Small intestine (tissue), 16 donors: ENCODE measurements at places on chromosomes 2 and 18. TPM values are rescaled to one million over a fixed set of nuclear protein-coding genes. Genes with fewer than 3 reads are reported as not detected.

ADCYAP1 gene
- polyA plus RNA-seq = not detected

CMPK2 gene
- 9.5 TPM for polyA plus RNA-seq

FNDC4 gene
- not detected for polyA plus RNA-seq

TMEM37 gene
- 124 TPM for polyA plus RNA-seq

HK2 gene
- 4.9 TPM for polyA plus RNA-seq

TMEM169 gene
- polyA plus RNA-seq = 0.67 TPM

SERPINB10 gene
- not detected for polyA plus RNA-seq

DCC gene
- polyA plus RNA-seq = 0.03 TPM

DNA sequence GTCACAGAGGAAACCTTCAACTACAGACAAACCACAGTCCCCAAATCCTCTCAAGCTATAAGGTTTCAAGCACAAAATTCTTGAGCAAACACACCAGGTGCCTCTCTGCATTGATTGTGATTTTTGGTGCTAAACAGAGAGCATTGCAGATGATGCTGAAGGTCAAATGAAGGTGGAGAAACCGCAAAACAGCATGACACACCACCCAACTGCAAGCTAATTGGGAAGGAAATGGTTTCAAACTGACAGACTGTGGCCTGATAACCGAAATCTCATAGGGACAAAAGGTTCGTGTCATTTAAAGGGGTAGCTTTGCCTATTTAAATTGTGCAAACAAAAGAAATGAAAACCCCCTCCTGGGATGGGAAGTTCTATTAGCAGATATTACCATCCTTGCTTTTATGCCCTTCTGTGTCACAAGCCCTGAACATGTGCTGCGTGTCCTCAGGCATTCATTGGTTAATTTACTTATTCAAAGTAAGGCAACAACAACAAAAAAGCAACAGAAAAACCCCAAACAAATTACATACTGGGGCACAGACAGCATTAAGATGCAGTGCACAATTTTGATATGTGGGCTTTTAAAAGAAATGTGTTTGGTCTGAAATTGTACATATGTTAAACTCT lies 154.9 kb downstream of the AQP4 start:
- no peaks in the 10 kb centered on the region for H3K36me3 ChIP-seq

DNA sequence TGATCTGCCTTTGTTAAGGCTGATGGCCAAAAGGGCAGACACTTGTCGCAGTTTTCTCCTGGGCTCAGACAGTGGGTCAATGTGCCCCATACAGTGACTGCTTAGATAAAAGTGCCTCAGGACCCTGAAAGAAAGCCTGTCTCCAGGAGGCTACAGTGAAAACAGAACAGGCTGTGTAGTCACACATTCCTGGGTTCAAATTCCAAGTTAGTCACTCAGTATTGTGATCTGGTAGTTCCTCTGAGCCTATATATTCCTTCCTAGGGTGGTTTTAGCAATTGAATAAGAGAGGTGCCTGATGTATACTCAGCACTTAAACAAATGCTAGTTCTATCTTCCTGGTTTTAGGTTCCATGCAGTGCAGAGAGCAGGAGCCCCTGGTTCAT lies 54.4 kb downstream of the RPL37A start:
- H3K36me3 ChIP-seq = no peaks in the 10 kb centered on the region
- DNase-seq = peak; percentile 60
- H3K27me3 ChIP-seq = no peaks in the 10 kb centered on the region
- H3K4me3 ChIP-seq = no peak overlapping the region

DNA sequence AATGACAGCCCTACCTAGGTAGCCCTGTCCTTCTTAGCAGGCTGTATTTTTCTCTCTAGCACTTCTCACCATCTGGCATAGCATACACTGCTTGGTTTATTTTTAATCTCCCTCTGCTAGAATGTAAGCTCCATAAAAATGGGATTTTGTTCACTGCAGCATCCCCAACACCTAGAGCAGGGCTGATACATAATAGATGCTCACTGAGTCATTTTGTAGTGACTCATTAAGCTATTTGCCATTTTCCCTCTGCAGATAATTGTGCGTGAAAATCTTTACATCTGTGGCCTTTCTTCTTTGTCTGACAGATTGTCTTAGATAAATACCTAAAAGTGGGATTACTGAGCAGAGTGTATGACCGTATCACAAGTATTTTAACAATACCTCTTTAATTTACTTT lies 82.5 kb downstream of the CERS6 start:
- no peak overlapping the region for H3K4me3 ChIP-seq
- H3K36me3 ChIP-seq = peaks cover 2% of the 10 kb centered on the region
- no peak overlapping the region for H3K27ac ChIP-seq
- no peak for DNase-seq
- no peaks in the 10 kb centered on the region for H3K27me3 ChIP-seq

DNA sequence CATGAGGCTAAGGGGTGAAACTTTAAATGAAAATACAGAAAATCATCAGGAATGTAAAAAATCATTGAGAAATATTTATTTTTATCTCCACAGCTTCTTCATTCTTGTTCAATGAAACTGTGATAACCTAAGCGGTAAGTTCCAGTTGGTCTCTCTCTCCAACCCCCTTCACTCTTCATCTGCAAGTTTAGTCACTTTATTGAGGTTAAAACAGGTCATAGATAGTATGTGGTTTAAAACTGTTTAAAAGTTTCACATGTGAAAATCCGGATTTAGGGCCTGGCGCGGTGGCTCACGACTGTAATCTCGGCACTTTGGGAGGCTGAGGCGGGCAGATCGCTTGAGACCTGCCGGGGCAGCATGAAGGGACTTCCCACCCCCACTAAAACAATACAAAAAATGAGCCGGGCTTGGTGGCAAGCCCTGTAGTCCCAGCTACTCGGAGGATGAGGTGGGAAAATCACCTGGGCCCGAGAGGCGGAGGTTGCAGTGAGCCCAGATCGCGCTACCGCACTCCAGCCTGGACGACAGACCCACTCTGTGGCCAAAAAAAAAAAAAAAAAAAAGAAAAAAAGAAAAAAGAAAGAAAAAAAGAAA lies 1.6 kb upstream of the PHLPP1 start:
- peaks cover 6% of the 10 kb centered on the region for H3K4me1 ChIP-seq
- no peaks in the 10 kb centered on the region for H3K27me3 ChIP-seq
- DNase-seq = no peak
- H3K36me3 ChIP-seq = no peaks in the 10 kb centered on the region
- H3K4me3 ChIP-seq = no peak overlapping the region

- no peak overlapping the region for H3K27ac ChIP-seq
- DNase-seq = peak; percentile 41
- no peaks in the 10 kb centered on the region for H3K36me3 ChIP-seq
- H3K4me3 ChIP-seq = no peak overlapping the region
- no peaks in the 10 kb centered on the region for H3K4me1 ChIP-seq
- no peaks in the 10 kb centered on the region for H3K27me3 ChIP-seq
Observed at GRCh38 chr2:239035361-239035814, 187.5 kb downstream of the TWIST2 start.

GRCh38 chr18:75462178-75462832 lies 34.8 kb upstream of the SMIM21 start:
- H3K27ac ChIP-seq = no peak overlapping the region
- H3K4me1 ChIP-seq = no peaks in the 10 kb centered on the region
- H3K27me3 ChIP-seq = no peaks in the 10 kb centered on the region

DNA sequence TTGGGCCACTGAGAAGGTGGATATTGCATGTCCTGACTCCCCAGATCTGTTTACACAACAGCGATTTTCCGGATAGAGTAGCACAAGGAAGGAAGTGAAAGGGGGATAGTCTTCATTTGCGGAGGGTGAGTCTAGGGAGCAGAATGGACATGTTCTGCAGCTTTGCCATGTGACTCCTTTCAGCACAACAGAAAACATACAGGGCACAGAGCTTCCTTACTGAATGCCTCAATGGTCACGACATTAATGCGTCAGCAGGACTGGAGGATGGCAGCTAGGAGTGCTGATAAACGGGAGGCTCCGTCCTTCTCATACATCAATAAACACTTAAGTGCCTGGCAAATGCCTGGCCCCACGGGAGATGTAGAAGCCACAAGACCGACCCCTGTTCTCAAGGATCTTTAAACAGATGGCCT lies 163.0 kb downstream of the FAM210A start:
- no peaks in the 10 kb centered on the region for H3K36me3 ChIP-seq
- no peak overlapping the region for H3K4me3 ChIP-seq
- no peak overlapping the region for H3K27ac ChIP-seq
- H3K4me1 ChIP-seq = peaks cover 2% of the 10 kb centered on the region

- H3K4me3 ChIP-seq = no peak overlapping the region
- no peaks in the 10 kb centered on the region for H3K36me3 ChIP-seq
- no peak overlapping the region for H3K27ac ChIP-seq
- H3K4me1 ChIP-seq = no peaks in the 10 kb centered on the region
- no peaks in the 10 kb centered on the region for H3K27me3 ChIP-seq
- no peak for DNase-seq
Observed at GRCh38 chr18:8301427-8302172, 307.6 kb upstream of the RAB12 start.

DNA sequence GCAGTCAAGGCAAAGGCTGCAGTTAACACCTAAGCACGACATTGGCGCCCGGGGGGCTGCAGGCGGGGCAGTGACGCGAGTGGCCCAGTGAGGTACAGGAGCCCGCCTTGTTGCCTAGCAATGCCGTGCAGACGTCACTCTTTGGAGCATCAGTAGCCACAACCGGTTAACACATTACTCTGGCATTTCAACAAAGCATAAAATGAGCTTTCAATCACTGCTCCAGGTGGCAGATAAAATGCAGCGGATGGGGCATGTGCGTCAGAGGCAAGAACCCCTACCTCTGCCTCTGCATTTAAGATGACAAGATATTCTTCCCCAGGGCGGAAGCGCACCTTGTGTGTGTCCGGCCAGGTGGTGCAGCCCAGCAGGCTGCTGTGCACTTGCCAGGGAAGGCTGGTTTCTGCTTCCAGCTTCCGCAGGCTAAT lies 139.4 kb downstream of the MTCL1 start:
- H3K36me3 ChIP-seq = no peaks in the 10 kb centered on the region
- DNase-seq = no peak
- no peak overlapping the region for H3K4me3 ChIP-seq
- H3K4me1 ChIP-seq = no peaks in the 10 kb centered on the region
- no peak overlapping the region for H3K27ac ChIP-seq
- peaks cover 5% of the 10 kb centered on the region for H3K27me3 ChIP-seq

DNA sequence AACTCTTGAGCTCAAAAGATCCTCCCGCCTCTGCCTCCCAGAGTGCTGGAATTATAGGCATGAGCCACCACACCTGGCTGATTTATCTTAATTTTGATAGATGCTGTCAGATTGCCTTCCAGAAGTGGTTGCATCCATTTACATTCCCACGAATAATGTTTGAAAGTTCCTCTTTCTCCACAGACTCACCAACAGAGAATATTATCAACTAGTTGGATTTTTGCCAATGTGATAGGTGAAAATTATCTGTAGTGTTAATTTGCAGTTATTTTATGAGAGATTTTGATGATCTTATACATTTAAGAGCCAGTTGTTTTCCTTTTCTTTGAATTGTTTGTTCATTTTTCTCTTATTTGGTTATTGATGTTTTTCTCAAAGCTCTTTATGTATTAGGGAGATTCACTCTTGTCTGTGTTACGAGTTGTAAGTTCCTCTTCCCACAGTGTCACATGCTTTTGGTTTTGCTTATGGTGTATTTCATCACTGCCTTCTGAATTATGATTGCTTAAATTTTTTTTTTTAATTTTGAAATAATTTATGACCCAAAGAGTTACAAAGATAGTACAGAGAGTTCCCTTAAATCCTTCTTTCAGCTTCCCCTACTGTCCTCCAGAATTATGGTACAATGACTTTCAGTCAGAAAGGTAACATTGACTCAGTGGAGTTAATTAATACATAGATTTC lies 20.7 kb upstream of the NT5DC4 start:
- H3K4me1 ChIP-seq = no peaks in the 10 kb centered on the region
- H3K4me3 ChIP-seq = no peak overlapping the region
- DNase-seq = no peak
- H3K27ac ChIP-seq = no peak overlapping the region
- H3K36me3 ChIP-seq = no peaks in the 10 kb centered on the region

- H3K27ac ChIP-seq = no peak overlapping the region
- no peak for DNase-seq
- no peaks in the 10 kb centered on the region for H3K36me3 ChIP-seq
- no peak overlapping the region for H3K4me3 ChIP-seq
- H3K27me3 ChIP-seq = no peaks in the 10 kb centered on the region
Observed at GRCh38 chr2:60331115-60331809, 222.2 kb downstream of the BCL11A start.

- no peaks in the 10 kb centered on the region for H3K27me3 ChIP-seq
- no peak overlapping the region for H3K27ac ChIP-seq
- no peaks in the 10 kb centered on the region for H3K4me1 ChIP-seq
- no peaks in the 10 kb centered on the region for H3K36me3 ChIP-seq
- no peak overlapping the region for H3K4me3 ChIP-seq
- DNase-seq = no peak
Observed at GRCh38 chr2:85873679-85874078, 15.1 kb downstream of the ST3GAL5 start.

DNA sequence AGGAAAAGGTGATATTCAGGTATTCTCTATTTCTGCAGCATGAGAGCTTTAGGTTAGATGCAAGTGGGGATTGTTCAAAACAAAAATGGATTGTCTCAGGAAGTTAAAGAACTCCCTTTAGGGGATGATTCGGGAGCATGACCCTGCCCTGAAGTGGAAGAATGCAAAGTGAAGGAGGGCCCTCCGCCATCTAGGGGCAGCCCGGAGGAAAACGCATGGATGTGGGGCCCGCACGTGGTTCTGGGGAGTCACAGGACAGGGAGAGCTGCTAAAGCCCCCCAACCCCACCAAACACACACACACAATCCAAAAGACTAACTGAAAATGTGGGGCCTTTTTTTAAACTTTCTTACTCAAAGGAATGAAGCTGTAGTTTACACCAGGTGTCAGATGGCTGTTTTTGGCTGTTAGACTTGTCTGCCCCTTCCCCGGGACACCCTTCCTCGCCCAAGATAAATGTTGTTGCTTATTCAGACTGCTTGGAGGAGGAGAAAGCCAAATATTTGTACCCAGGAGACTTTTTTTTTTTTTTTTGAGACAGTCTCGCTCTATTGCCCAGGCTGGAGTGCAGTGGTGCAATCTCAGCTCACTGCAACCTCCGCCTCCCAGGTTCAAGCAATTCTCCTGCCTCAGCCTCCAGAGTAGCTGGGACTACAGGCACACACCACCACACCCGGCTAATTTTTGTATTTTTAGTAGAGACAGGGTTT lies 78.8 kb downstream of the HNRNPLL start:
- no peaks in the 10 kb centered on the region for H3K4me1 ChIP-seq
- peaks cover 2% of the 10 kb centered on the region for H3K27me3 ChIP-seq
- H3K27ac ChIP-seq = no peak overlapping the region
- H3K4me3 ChIP-seq = no peak overlapping the region

DNA sequence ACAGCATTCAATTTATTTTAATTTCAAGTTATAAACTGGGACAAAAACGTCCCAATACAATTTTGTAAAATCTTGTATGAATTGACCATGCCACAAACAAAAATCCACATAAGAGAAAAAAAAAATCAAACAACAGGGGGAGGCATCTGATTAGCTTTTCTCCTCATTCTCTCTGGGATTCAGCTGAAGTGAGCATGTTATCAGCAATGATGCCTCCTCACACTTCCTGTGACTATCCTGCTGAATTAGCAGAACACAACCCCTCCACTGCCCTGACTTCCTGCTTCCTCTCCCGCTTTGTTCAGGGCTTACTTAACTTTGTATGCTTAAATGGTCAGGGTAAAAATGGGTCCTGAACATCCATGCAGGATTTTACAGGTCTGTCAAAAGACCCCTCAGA lies 132.2 kb upstream of the ITGB6 start:
- no peaks in the 10 kb centered on the region for H3K27me3 ChIP-seq
- peak; percentile 19 for DNase-seq
- no peaks in the 10 kb centered on the region for H3K36me3 ChIP-seq
- no peak overlapping the region for H3K4me3 ChIP-seq
